ENCODE measurements at places on chromosomes 6 and 20.

DNA sequence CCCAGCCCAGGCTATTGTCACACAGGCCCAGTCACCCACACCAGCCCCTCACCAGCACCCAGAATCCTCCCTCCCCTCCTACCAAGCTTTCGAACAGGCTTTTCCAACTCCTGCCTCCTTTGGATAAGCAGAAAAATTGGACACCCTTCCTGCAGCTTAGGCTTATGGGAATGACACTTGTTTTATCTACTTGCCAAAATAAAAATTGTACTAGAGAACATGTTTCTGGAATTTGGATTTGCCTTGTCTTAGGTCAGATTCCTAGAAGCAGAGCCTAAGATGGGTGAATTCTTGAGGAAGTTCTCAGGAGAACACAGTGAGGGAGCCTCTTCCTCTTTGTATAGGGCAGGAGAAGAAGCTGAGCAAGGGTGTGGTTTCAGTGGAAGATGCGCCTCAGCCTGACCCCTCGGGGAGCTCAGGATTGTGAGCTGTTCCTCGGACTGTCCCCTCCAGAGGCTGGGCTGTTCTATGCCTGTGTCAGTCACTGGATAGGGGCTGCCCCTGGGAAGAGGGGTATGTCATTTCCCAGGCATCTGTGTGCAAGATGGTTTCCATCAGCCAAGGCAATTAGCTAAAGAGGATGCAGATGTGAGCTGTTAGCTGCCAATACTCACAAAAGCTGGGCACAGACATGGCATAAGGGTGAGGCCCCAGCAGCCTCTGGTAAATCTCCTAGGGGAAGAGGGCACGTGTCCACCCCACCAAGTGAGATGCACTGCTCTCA lies 33.9 kb downstream of the ITPR3 start:
- DNase-seq: peak; percentile 40

DNA sequence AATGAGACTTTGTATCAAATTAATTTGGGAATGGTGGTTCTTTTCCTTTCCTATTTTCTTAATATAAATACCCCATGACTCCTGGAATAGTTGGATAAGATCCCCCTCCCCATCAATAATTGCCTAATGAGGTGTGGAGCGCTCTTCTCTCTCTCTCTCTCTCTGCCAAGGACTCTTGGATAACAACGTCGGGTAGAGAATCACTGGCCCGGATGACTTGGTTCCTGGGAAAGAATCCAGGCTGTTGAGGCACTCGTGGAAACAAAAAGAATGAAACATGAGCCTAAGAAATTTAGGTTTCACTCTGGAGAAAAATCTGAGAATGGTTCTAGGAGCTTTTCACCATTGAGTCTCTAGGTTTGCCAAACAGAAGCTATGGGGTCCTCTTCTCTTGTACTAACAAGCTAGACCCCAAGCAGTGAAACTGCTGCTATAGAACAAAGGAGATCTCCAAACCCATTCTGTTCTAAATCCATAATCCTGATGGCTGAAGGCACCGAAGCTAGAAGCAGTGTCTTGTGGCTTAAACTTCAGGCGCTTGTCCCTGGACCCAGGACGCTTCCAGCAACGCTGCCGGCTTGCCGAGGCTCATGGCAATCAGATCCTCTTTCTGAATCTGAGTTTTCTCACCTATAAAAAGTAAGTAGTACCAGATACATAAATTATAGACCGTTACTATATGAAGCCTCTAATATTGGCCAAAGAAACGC lies 241.6 kb upstream of the BTBD3 start:
- DNase-seq: no peak

DNA sequence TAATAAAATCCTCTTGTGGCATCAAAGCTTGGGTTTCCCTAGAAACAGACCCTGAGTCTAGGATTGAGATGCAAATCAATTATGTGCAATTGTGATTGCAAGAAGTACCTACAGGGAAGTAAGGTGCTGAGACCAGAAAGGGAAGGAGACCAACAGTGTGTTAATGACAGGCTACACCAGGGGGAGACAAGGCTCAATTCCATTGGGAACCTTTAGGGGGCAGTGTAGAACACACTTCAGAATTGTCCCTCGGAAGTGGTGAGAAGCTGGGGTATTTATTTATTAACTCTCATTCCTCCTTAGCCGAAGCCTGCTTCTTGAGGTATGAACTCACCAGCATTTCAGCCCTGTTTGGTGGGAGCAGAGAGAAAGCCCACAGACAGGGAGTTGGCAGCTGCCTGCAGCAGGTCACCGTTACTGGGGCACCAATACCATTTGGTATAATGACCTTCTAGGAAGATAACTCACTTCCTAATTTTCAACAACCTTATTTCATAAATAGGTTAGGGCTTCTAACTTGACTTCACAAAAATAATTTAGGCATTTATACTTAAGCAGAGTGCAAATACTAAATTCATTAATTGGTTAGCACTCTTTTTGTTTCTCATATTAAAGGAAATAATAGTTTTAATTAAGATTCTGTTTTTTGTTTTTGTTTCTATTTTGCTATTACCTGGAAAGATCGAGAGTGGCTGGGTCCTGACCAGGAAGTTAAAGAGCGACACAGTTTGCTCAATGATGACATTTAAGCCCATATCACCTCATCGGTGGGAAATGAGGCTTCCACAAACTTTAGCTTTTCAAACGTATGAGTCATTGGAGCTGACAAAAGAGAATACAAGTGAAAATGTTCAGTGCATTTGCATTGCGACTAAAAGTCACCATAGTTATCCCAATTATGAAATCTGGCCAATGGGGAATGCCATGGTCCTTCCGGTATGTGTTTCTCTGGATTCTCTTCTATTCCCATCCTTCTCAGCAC lies 94.8 kb downstream of the BTBD3 start:
- peak; percentile 38 for DNase-seq

DNA sequence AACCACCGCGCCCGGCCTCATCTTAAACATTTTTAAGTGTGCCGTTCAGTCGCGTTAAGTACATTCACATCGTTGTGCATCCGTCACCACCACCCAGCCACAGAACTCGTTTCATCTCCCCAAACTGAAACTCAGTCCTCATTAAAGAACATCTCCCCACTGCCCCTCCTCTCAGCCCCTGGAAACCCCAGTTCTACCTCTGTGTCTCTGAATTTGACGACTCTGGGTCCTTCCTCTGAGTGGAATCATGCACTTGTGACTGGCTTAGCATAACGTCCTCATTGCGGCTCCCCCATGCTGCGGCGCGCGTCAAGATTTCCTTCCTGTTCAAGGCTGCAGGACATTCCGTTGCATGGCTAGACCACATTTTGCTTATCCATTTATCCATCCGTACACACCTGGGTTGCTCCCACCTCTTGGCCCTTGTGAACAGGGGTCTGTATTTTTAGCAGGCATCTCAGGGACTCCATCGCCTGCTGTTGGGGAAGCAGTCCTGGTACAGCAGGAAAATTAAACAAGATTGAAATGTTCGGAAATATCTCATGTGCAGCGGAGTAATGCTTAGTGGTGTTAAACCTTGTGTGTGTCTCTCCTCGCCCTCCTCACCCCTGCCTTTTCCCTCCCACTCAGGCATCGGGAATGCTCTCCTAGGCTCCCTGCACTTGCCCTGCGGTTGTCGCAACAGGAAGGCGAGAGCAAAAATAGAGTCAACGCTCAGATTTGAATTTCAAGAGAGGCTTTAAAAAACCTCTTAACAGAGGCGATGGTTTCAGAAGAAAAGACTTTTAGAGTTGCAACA lies 127.9 kb downstream of the PXDC1 start:
- no peak for DNase-seq

- peak; percentile 18 for DNase-seq
Measured at GRCh38 chr6:20644667-20645370, 110.6 kb downstream of the CDKAL1 start.

- no peak for DNase-seq
Measured at GRCh38 chr6:144315981-144316861, 31.1 kb downstream of the UTRN start.

- DNase-seq: no peak
Measured at GRCh38 chr6:114312931-114313330, 29.9 kb downstream of the HS3ST5 start.

- no peak for DNase-seq
Measured at GRCh38 chr6:150689900-150690590, 90.4 kb downstream of the PLEKHG1 start.

DNA sequence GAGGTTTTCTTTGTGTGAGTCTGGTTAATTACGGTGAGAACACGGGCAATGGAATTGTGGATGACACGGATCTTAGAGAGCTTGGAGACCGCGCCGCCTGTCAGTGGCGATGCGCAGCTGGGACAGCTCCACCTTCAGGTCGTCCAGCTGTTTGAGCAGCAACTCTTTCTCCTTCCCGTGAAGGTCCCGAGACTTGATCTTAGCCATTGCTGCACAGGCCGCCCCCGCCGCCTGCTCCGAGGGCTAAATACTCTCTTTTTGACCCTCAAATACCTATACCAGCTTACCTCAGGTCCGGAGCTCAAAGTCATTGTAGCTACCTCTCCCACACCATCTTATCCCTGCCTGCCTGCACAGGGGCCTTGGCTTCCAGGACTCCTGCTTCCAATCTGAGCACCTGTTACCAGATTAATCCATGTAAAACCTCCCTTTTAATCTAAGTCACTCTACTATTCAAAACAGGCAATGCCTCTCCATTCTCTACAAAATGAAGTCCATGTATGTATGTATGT lies 100.2 kb downstream of the PREP start:
- no peak for DNase-seq

- peak; percentile 56 for DNase-seq
Measured at GRCh38 chr6:39934131-39934757, at the start of gene MOCS1. MOCS1 (minus strand) TSS chr6:39934462; CDS start chr6:39934417, 45 bp downstream.

GRCh38 chr6:14281811-14282660 lies 164.5 kb downstream of the CD83 start:
- DNase-seq: no peak

- peak; percentile 57 for DNase-seq
Measured at GRCh38 chr20:10314198-10314597, 95.6 kb downstream of the SNAP25 start.

DNA sequence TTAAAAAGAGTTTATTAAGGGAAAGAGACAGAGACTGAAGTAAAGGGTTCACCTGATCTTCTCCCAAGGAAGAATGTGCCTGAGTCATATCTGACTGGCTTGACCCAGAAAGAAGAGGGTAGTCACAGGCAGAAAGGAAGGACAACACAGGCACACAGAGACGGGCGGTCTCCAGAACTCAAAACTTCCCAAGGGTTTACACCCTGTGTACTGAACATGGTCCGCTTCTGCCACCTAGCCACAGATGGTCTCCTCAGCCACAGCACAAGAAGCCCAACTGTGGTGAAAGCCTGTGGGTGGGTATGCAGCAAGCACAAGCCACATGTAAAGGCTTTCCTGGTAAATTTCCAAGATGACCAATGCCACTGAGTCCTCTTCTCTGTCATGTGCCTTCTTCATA lies 17.2 kb downstream of the UNC5CL start:
- peak; percentile 79 for DNase-seq

All from fibroblast of skin of abdomen (primary cell).